SK-N-SH (cell line): ENCODE measurements at places on chromosomes 4 and X. TPM values are rescaled to one million over a fixed set of nuclear protein-coding genes. Genes with fewer than 3 reads are reported as not detected.

- DNase-seq = no peak
Observed at GRCh38 chr4:143320113-143320512, 16.6 kb upstream of the GAB1 start.

DNA sequence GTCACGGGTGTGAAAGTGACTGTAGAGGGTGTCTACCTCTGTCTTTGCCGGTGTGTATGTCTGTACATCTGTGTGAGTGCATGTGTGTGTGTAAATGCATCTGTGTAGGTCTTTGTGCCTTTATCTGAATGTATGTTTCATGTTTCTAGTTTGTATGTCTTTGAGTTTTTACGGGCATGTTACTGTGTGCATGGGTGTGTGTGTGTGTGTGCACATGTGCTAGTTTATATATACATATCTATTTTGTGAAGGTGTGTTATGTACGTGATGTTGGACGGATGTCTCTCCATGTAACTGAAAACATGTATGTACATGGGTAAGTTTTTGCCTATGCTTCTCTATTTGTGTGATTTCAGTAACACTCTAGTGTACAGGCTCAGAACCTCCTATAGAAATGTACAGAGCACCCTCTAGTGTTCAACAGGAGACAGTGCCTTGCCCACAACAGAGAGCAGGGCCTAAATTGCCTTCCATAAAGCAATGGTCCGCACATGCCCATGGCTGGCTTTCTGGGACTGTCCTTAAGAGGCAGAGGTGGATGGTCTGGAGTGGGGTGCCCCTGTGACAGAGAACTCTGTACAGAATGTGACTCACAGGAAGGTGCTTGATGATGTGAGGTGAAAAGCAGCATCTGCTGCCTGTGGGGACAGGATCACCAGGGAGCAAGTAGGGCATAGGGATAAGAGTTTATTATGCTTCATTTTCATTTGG lies 343.5 kb downstream of the RAPGEF2 start:
- DNase-seq = peak; percentile 63

- no peak for DNase-seq
Observed at GRCh38 chr4:2893772-2894171, 50.1 kb downstream of the ADD1 start.

CDS1 gene
- polyA plus RNA-seq = 0.02 and 0.03 TPM in 2 replicates

GLUD2 gene
- polyA plus RNA-seq = 0.03 and 0.31 TPM in 2 replicates

CD38 gene
- 0.02 TPM in 1 of 2 replicates, not detected in the other for polyA plus RNA-seq

OGT gene
- polyA plus RNA-seq = 77.0 and 148 TPM in 2 replicates

PCYT1B gene
- 2.6 and 3.1 TPM in 2 replicates for polyA plus RNA-seq

ACOX3 gene
- polyA plus RNA-seq = 7.0 and 8.4 TPM in 2 replicates

SERPINA7 gene
- polyA plus RNA-seq = not detected in 2 replicates
